Stimulated activated CD8-positive, alpha-beta memory T cell treated with anti-CD3 and anti-CD28 coated beads, Interleukin-4, amount 100 ng/mL, for 4 hours (primary cell): ENCODE measurements at places on chromosomes 1 and 21.

GRCh38 chr21:42105476-42106315, 34.6 kb downstream of the UMODL1 start:
- no peak for DNase-seq

GRCh38 chr1:45014321-45015028, 2.4 kb downstream of the UROD start:
- peak; percentile 57 for DNase-seq

DNA sequence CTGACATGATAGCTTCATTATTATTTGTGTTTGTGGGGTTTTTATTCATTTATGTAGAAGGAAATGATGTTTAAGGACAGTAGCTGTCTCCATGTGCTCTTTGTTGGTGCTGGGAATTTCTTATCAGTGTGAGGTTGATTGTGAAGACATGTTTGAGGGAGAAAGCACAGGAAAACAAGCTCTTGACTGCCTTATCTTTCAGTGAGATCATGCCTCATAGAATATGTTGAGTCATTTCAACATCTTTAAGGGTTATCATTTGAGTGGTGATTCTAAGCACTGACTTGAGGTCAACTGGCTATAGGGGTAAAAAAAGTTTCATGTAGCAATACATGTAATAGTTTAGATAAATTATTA, 405.1 kb upstream of the ADAMTS5 start:
- no peak for DNase-seq

- no peak for DNase-seq
Observed at GRCh38 chr1:200075938-200076546, 48.5 kb downstream of the NR5A2 start.

DNA sequence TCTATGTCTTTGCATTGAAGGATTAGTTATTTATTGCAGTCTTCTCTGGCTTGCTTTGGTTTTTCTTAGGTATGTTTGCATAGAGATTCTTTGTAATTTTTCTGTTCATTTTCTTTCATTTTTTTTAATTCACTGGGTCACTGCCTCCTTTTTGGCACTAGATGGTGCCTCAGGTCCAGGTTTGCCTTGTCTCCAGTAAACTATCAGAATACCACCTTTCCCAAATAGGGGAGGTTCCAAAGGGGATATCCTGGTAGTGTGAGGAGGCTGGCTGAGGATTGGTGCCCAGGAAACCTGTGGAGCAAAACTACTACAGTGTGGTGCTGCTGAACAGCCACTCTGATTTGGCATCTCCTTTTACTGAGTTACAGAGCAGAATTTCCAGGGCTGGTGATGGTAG, 257.1 kb downstream of the KCTD3 start:
- no peak for DNase-seq

DNA sequence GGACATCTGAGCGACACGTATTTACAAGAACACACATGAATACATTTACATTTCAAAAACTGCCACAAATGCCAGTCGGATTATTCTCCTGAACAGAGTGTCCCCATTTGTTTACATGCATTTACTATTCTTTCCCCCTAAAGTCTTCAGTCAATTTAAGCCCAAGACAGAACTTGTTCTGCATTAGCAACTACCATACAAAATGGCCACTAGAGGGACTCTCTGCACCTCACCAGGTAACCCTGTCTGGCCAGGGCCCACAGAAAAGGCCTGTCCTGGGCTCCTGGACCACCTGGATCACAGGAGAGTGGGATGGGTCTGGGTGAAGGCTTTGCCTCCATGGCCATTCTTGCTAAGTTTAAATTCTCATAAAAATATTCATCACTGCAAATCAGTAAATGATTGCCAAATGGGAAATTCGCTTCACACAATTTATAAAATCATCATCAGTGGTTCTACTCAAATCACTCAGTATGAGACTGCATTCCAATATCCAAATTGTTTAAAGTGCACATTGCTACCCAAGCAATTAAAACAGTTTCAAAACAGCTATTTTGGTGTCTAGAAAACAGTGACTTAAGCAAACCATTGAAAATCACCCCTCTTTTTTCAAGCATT, 12.5 kb upstream of the GUCA2A start:
- no peak for DNase-seq

GRCh38 chr1:203369666-203370065, 18.7 kb upstream of the FMOD start:
- no peak for DNase-seq

GRCh38 chr1:167849666-167850065, 64.3 kb downstream of the ADCY10 start:
- no peak for DNase-seq

GRCh38 chr1:27760426-27760825, 12.6 kb upstream of the STX12 start:
- DNase-seq: no peak
